Anterior cingulate cortex (tissue), 58 donors: ENCODE measurements at places on chromosomes 3 and 15.

DNA sequence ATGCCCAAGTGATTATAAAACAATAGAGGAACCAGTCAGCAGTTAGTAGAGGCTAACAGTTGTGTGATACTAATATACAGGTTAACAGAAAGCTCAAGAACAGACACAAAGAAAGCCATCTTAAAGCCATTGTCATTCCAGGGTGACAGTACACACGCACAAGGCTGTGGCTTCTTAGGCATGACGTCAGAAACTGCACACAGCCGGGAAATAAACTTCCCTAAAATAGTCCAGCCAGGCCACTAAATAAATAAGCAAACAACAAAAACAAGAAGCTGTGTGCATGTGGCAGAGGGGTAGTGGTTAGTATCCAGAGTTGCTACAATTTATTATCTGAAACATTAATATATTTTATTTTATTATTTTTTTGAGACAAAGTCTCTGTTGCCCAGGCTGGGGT, 49.8 kb downstream of the PPCDC start:
- DNase-seq, result no peak

DNA sequence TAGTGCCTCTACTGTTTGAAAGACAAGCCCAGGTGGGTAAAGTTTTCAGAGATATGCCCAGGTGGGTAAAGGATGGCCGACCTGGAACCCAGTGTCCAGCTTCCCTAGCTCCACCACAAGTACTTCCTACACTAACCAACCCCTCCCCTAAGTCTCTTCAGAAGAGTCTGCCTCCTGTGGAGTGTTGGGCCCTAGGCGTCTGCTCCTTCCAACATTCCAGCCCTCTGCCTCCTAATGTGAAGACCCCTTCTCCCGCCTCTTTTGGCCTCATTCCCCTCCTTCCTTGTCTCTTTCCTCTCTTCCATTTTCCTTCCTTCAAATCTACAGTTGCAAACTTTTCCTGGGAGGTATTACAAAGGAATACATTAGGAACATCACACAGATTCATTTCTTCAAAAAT, 38.6 kb downstream of the CNTN3 start:
- DNase-seq, result no peak

DNA sequence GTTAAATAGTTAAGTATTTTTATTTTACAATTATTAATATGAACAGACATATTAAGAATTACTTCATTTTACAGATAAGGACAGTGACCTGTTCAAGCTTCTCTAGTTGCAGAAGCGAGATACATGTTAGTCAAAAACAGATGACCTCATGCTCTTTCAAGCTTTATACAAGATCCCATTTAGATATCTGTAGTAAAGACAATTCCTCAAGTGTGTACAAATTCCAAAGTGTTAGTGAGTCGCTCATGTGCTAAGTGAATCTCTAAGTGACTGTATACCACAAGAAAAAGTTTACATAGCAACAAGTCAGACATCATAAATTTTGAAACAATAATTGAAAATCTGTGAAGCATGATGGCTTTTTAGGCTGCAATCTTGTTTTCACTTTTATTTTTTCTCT, 293.8 kb downstream of the ROBO1 start:
- no peak for DNase-seq

GRCh38 chr3:45170096-45170495, 23.9 kb upstream of the CDCP1 start:
- DNase-seq, result no peak

GRCh38 chr3:136142592-136142991, 53.5 kb downstream of the MSL2 start:
- no peak for DNase-seq

- no peak for DNase-seq
Observed at GRCh38 chr3:58324391-58325390, 8.0 kb upstream of the PXK start.

GRCh38 chr3:33075995-33076394, 21.0 kb downstream of the GLB1 start:
- no peak for DNase-seq

- DNase-seq, result no peak
Observed at GRCh38 chr3:140724856-140725812, 47.3 kb downstream of the TRIM42 start.

DNA sequence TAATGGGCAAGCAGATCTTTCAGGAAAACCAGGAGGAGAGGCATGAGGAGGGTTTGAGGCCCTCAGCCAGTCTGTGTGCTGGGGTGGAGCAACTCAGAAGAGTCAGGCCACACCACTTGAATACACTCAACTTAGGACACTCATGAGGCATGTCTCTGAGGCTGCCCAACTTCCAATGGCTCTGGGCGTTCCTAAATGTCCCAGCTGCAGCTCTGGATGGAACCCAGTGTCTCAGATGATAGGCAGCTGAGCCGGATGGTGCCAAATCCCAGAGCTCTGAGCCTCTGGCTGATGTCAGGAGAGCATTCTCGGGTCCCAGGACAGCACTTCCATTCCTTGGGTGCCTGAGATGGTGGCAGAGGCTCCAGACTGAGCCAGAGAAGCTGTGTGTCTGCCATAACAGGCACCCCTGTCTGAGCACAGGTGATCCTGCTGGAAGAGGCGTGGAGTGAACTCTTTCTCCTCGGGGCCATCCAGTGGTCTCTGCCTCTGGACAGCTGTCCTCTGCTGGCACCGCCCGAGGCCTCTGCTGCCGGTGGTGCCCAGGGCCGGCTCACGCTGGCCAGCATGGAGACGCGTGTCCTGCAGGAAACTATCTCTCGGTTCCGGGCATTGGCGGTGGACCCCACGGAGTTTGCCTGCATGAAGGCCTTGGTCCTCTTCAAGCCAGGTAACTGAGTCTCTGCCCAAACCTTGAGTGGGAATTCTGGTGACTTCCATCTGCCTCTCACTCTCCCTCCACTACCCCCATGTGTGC, 2.8 kb downstream of the NR2E3 start:
- DNase-seq, result no peak

DNA sequence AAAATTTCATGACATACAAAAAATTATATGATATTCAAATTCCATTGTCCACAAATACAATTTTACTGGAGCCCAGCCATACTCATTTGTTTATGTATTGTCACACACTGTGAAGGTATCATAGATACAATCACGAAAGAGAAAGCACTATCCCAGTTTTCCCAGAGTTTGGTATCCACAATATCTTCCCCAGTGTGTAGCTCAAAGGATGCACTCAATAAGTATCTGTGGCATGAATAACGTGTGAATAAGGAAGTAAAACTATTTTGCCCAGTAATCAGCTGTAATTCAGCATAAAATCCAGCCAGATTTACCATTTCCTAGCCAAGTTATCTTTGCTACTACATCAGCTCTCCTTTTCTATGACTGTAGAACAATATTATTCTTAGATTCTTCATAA, 131.3 kb upstream of the KCNMB2 start:
- DNase-seq, result no peak

DNA sequence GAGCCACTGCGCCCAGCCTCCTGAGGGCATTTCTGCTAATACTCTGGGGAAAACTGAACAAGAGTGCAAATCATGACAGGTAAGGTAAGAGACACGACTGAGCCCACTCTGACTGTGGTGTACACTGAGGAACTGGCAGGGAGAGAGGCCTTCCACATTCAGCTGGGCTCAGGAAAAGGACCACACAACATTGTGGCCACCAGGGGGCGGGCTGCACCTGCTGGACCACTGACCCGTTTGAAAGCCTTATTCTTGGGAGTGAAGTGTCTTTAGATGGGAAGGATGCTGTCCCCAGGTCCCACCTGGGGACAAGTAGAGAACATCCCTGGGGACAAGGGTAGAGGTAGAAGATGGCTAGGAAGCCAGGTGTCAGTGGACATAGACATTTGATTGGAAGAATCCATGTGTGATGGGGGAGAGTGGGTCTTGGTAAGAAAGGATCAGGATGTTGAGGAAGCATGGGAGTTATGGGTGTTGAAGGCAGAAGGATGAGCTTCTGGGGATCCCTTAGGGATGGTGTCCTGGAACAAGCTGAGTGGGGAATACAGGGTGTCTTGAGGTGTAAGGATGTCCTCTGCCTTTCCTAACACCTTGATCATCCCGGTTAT, 6.2 kb upstream of the CTDSPL start:
- DNase-seq, result peak; percentile 88

DNA sequence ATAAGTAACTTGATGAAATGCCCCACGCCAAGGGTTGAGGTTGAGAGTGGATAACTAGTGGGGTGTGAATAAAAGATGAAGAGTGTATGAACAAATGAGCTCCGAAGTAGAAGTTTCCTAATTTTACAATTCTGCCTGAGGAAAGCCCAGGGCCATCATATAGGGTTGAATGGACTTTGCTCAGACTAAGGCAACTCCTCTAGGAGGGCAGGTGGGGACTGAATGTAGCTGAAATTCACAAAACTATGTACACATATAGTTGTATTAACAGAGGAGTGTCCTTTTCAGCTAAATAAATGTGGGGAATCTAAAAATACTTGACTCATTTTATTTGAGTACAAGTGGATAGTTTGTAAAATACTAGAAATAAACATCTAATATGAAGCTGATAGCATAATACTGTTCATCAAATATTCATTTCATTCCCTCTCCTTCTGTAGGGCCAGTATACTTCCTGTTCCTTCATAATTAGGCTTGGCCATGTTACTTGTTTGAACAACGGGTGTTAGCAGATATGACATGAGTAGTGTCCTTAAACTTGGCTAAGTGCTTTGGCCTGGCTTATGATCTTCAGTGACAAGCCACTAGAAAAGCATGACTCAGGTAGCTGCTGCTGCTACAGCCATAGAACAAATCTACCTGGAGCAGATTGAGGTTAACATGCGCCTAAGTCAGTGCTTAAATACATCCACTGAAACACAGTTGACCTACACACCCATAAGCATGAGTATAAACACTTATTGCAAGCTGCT, 26.5 kb downstream of the PLSCR1 start:
- DNase-seq, result no peak

DNA sequence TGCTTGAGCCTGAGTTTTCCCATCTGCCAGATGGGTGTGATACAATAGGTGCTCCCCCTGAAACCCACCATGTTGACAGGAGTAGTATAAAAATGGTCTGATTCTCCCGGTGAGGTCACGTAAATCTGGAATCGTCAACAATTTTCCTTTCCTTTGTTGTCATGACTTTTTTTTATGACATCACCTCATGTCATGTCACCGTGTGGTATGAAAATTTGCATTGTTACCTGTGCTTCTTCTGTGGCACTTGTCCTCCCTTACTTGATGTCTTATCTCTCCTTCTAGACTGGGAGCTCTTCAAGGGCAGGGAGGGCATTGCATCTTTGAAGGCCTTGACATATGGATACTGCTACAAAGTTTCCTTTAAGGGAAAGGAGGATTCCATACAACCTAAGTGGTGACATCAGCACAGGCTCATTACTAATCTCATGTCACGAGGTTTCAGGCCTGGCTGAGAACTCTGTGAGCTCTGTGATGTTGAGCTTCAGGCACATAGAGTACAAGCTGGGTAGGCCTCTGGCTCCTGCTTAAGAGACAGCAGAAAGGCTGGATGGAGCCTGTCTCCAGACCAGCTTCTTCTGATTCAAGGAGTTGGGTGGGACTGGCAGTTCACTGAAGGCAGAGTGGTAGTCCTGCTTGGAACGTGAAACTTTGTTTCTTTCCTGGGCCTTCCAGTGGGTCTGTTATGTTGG, 66.3 kb downstream of the LPP start:
- no peak for DNase-seq

- no peak for DNase-seq
Observed at GRCh38 chr15:35603856-35604255, 57.9 kb upstream of the DPH6 start.

- no peak for DNase-seq
Observed at GRCh38 chr15:72227720-72228119, 3.3 kb downstream of the PKM start.

DNA sequence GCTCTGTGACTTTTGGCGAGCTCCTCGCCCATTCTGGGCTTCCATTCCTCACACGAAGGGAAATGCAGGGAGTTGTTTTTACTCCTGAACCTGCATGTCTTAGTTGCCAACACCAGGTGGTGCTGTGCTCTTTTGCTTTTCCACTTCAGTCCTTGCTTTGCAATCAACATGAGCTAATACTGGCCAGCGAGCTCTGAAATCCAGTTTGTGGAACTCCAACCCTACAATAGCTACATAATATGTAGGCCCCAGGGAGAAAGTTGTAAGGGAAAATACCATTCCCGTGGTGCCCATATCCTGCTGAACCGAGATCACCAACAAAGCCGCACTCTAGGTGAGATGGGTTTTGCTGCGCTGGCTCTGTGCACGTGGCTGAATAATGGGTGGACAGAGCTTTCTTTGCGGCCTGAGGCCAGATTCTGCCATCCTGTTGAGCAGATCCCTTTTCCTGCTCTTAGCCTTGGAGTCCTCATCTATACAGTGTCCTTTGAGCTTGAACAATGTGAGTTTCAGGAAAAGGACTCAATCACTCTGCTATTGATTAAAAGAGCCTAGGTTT, 25.0 kb downstream of the LSM3 start:
- DNase-seq, result peak; percentile 58

- DNase-seq, result no peak
Observed at GRCh38 chr15:87981969-87982368, 274.6 kb downstream of the NTRK3 start.

- DNase-seq, result no peak
Observed at GRCh38 chr15:24957691-24958090, 2.9 kb downstream of the SNRPN start.

DNA sequence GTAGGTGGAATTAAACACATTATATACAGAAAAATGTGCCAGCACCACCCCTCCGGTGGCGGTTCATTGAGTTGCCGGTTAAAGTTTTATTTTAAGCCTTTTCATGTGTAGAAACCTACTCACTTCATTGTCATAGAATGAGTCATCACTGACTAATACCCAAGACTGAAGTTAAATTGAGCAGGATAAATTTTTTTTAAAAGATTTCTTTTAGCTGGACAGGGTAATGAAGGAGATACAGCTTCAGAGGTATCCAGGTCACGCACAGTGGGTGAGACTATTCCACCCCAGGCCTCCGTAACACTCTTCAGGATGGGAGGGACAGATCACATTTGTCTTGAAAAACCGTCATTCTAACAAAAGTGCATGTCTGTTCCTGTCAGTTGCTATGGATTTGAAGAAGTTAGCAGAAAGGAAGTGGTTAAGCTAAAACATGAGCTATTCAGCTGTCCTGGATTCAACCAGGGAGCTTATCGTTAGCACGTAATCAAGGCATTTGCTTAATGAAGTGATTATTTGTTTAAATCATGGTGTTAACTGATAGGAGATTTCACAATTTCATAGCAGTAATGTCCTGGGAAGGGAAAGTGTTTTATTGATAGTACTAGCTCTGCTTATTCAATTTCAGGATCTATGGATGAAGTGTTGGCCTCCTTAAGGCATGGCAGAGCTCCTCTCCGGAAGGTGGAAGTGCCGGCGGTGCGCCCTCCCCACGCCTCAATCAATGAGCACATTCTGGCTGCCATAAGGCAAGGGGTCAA, 23.4 kb downstream of the WHAMM start:
- no peak for DNase-seq

GRCh38 chr3:24829011-24829581, 334.4 kb upstream of the THRB start:
- DNase-seq, result no peak

DNA sequence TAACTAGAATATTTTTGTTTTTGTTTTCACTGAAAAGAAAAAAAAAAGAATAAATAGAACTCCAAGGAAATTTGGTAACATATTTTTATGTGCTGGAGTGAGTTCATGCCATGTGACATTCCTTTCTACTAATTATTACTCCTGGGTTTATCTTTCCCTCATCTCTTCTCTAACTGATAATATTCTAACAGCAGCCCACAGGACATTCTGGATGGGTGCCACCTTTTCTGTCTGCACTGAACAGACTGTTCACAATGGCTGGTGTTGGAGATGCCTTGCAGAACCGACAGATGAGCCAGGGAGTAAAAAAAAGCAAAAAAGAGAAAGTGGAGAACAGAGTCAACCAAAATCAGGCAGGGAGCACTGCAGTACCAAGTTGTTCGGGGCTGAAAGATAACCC, 151.3 kb downstream of the OR4M2 start:
- DNase-seq, result no peak

GRCh38 chr15:62452667-62453066, 287.6 kb upstream of the C2CD4B start:
- DNase-seq, result no peak
